ENCODE measurements at places on chromosomes 7 and 10.

- no peak for DNase-seq
Observed at GRCh38 chr7:85851571-85852193, 664.8 kb upstream of the SEMA3D start.

GRCh38 chr7:36238138-36238537 is 85.1 kb downstream of the EEPD1 start:
- no peak for DNase-seq

DNA sequence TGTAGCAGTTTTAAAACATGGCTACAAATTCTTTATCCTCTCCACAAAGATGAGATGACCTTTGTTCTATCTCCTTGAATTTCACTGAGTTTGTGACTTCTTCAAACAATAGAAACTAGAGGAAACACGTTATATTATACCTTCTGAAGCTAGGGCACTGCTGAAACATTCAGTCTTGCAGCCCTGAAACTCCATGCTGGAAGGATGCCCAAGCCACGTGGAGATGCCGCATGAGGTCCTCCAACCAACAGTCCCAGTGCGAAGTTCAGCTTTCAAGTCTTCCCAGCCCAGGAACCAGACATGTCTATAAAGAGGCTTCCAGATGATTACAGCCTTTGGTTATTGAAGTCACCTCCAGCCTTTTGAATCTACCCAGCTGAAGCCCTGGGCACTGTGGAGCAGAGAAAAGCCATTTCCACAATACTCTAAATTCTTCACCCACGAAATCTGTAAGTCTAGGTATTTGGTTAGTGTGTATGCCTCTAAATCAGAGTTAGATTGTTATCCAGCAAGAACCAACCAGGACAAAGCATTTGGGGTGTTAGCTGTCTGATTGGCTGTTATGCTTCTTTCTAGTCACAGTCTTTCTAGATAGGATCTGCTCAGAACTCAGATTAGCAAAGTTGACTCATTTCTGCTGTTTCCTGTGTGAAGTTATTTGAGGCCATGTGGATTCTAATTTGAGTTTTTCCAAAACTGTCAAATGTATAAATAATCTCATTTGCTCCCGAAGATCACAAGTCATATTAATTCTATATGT is 186.5 kb upstream of the TMEM72 start:
- DNase-seq, result no peak

DNA sequence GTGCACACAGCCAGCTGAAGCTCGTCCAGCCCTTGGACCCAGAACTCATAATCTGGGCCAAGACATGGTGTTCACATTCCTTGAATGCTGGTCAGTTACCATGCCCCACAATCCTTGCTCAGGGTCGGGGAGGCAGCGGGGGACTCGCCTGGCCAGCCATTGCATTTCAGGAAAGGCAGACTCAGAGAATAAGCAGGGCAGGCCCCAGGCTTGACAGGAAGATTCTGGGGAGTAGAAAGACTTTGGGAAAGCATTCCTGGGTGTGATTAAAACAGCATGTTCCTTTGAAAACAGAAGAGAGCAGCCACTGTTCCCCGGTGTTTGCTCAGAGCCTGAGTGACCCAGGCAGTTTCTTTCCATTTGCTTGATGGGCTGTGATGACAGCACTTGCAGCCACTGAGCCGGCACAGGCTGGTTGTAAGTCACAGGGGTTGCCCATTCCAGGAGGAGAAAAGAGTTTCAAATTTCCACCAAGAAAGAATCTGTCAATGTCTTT is 473.7 kb downstream of the TYW1 start:
- no peak for DNase-seq

DNA sequence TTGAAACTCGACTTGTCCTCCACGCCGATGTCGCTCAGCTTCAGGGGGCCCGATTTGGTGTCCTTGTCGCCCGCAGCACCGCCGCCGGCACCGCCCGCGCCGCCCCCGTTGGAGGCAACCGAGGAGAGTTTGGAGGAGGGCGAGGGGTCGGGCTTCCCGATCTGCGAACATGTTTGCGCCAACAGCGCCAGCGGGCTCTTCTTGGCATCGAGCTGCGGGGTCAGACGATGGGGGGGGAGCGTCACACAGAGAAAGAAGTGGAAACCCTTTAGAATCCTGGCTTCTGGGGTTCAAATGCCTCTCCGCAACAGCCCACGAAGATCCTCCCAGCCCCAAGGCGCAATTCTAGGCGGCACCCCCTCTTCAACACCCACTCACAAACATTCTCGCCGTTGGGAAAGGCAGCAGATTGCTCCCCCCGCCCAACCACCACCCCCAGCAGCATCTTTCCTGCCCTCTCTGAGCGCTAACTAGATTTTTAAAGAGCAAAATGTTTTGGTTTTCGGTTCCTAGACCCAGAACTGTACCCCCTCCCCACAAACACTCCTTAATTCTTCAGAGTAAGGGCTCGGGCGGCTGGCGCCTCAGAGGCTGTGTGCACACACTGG is 1.3 kb downstream of the ZNF503 start:
- DNase-seq, result no peak

GRCh38 chr10:7592627-7593026 is 74.1 kb downstream of the ITIH5 start:
- DNase-seq, result no peak

DNA sequence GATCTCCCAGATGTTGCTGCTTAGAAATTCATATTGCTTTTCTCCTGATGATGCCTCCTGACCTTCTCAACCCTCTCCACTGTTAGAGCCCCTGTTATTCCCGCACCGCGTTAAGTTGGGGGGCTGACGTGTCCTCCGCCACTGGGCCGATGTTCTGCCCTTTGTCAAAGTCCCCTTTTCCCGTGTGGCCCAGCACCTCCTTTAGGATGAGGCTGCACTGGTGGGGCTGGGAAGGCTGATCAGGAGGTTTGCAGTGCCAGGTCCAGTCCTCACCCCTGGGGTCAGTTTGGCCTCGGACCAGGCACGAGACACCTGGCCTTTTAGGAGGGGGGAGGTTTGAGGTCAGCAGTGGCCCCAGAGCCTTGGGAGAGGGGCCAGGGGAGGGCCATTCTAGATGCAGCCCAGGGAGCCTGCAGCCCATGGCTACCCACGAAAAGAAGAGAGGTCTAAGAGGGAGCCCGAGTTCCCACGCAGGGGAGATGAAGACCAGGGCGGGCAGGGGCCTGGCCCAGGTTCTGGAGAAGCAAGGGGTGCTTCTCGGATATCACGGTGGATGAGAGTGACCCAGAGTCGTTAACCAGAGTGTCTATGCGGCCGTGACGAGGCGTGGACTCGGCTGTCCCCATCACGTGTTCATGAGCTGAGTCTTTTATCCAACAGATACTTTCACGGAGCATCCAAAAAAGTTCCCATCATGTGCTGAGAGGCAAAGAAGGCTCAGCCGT is 150.4 kb downstream of the DNAJB6 start:
- no peak for DNase-seq

GRCh38 chr10:48500771-48501170 is 104.1 kb downstream of the ARHGAP22 start:
- no peak for DNase-seq

DNA sequence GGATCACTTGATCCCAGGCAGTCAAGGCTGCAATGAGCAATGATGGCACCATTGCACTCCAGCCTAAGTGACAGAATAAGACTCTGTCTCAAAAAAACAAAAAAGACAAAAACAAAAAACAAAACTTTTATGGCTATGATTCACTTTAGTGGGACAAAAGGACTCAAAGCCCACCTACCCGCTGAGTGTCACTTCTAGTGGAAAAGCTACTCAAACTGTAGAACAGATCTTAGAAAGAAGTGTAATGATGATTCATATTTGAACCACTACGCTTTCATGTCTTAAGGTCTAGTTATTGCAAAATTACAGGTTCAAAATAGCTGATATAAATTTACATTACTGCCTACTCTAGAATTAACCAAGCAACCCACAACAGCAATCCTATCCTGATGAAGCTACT is 47.1 kb upstream of the OTUD1 start:
- DNase-seq, result no peak

DNA sequence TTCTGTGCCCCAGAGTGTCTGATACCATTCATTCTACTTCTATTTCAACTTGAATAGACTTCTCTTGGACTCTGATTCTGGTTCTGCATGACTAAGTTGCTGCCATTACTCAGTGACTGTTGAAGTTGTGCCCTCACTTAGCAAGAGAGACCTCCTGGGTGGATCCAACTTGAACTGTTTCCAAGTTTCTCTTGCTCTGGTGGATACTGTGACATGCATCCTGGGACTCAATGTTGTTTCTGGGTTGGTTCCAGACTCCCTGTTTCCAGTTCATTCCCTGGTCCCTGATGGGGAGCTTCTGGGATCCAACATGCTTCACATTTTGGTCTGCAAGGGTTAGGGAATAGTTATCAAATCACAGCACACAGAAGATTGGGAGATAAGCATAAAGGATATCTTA is 26.2 kb upstream of the PRPF18 start:
- no peak for DNase-seq

DNA sequence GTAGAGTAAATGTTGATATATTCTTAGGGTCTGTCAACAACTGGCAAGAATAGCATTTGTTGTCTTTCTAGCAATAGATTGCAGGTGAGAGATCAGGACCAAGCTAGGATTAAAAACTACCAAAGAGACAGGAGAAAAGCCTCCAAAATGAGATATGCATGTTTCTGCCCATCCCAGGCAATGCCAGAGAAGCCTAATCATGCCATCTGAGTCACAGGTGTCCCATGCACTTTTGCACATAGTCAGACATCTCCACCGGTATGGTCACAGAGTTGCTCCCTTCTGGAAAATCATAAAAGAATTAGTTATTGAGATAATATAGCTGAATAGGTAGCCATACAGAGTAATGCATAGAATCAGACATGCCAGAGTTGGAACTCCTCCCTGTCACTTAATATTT is 50.6 kb downstream of the PDK4 start:
- no peak for DNase-seq

DNA sequence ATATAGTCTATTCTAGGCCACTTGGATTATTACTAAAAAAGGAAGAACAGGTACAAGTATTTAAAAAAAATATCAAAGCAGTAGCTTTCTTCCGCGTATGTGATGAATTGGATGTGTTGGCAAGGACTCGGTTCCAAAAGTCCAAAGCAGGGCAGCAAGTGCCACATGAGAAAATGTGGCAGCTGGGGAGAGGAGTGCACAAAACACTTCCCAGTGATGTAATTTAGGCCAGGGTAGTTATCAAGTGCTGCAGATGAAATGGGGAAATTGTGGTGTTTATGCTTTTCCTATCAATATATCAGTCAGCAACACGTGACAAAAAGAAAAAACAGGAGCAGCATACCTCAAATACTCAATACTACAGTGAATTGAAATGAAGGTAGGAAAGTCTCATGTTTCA is 7.0 kb downstream of the RHOBTB1 start:
- DNase-seq, result no peak

DNA sequence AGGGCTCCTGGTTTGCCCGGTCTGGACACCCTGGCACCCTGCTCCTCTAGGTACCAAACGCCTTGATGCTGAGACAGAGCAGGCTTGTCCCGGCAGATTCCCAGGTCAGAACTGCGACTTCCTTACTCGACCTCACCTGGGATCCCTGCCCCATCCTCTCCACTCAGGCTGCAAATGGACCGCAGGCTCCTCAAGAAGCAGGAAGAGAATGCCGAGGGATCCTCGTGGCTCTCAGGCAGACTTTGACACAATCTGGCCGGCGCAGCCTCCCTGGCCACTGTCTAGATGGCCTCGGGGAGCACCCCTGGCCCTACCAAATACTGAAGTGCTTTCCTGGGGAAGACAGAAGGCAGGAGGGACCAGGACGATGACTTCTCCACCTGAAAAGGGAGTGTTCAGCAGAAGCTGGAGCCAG is 421 bp upstream of the NODAL start:
- no peak for DNase-seq

GRCh38 chr7:106327538-106328481 is 43.0 kb upstream of the NAMPT start:
- no peak for DNase-seq

- no peak for DNase-seq
Observed at GRCh38 chr10:62916141-62916603, 100.0 kb upstream of the EGR2 start.

DNA sequence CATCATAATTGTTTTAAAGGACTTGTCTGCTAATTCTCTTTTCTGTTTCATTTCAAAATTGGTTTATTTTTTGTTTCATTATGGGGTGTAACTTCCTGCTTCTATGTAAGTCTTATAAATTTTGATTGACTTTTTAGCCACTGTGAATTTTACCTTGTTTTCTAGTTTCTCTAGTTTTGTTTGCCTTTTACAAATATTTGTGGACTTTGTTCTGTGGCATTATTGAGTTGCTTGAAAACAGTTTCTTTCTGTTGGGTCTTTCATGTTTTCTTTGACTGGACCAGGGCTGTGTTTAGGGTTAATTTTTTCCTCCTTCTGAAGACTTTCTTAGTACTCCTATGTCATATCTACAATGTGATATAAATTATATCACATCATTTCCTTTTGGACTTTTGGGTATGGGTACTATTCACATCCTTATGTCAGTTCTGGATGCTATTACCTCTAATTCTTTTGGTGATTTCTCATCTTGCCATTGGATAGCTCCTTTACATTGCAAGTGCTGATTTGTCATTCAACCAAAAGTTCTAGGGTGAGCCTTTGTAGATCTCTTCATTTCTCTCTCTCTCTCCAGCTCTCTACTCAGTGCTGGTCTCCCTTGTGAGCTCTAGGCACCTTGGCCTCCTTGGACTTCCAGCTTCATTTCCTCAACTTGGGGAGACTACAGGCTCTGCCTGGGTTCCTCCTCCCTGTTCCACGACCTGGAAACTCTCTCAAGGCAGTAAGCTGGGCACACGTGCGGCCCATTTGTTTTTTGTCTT is 36.9 kb downstream of the MLLT10 start:
- no peak for DNase-seq

GRCh38 chr7:46385662-46386309 is 464.7 kb upstream of the IGFBP3 start:
- no peak for DNase-seq

- DNase-seq, result no peak
Observed at GRCh38 chr10:51117794-51118193, 43.5 kb downstream of the PRKG1 start.

DNA sequence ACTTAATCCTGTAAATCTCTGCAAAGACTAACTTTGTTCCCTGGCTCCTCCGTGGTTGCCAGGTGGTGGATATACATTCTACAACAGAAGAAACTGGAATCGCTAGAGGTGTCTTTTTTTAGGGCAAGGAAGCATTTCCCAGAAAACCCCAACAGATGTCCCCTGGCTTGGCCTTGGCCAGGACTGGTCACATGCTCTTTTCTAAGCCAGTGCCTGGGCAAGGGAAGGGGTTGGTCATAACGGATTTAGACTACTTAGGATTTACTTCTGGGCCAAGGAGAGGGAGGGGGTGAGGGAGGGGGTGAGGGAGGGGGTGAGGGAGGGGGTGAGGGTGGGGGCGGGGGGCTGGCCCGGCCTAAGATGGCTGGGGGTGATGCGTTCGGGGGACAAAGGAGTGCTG is 105.7 kb downstream of the SNX10 start:
- no peak for DNase-seq

GRCh38 chr7:41695661-41696322 is 7.1 kb downstream of the INHBA start:
- DNase-seq, result no peak

DNA sequence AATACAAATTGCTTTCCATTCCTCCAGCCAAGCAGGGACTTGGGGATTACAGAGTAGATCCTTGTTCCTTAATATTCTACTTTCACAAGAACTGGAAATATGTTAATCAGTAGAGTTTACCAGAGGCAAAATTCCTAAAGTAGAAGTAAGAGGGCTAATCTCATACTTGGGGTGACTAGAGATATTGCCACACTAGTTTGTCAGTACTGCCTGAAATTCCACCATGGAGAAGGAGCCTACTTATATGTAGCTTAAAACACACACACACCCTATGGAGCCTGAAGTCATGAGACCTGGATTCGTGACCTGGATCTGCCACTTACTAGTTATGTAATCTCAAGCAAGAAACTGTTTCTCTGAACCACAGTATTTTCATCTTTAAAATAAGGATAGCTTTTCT is 33.9 kb downstream of the STRIP2 start:
- DNase-seq, result no peak

All from activated naive CD8-positive, alpha-beta T cell treated with anti-CD3 and anti-CD28 coated beads, Interleukin-2, amount 50 U/mL, for 24 hours (primary cell).